ENCODE measurements at places on chromosomes 2 and 18. TPM values are rescaled to one million over a fixed set of nuclear protein-coding genes. Genes with fewer than 3 reads are reported as not detected.

The IL1A gene
- not detected for polyA plus RNA-seq

The ITGB6 gene
- polyA plus RNA-seq, result 0.32 TPM

The SRD5A2 gene
- not detected for polyA plus RNA-seq

The SCG2 gene
- 0.36 TPM for polyA plus RNA-seq

The MZT2B gene
- 287 TPM for polyA plus RNA-seq

The DPP4 gene
- polyA plus RNA-seq, result 0.52 TPM

The ANO7 gene
- polyA plus RNA-seq, result 1.1 TPM

The CKAP2L gene
- polyA plus RNA-seq, result not detected

The OTOS gene
- not detected for polyA plus RNA-seq

The LIPG gene
- 0.07 TPM for polyA plus RNA-seq

The NAPG gene
- polyA plus RNA-seq, result 17.6 TPM

The LMAN1 gene
- polyA plus RNA-seq, result 24.4 TPM

The ACKR3 gene
- polyA plus RNA-seq, result 22.5 TPM

The SPATA3 gene
- not detected for polyA plus RNA-seq

The GKN2 gene
- polyA plus RNA-seq, result not detected

The EFEMP1 gene
- 131 TPM for polyA plus RNA-seq

The TBR1 gene
- 0.02 TPM for polyA plus RNA-seq

The VWA3B gene
- polyA plus RNA-seq, result 0.23 TPM

The HDHD2 gene
- 23.0 TPM for polyA plus RNA-seq

The TRIM43B gene
- polyA plus RNA-seq, result not detected

The SGPP2 gene
- polyA plus RNA-seq, result 4.7 TPM

The SP5 gene
- not detected for polyA plus RNA-seq

The IGFBP5 gene
- 162 TPM for polyA plus RNA-seq

The BUB1 gene
- 0.38 TPM for polyA plus RNA-seq

The TMEM247 gene
- polyA plus RNA-seq, result not detected

The COL4A3 gene
- polyA plus RNA-seq, result 4.7 TPM

The PMAIP1 gene
- 0.18 TPM for polyA plus RNA-seq

The MERTK gene
- polyA plus RNA-seq, result 3.8 TPM

The REG3A gene
- polyA plus RNA-seq, result 0.41 TPM

The KDSR gene
- 21.8 TPM for polyA plus RNA-seq

The NUP35 gene
- polyA plus RNA-seq, result 7.4 TPM

The RGPD3 gene
- polyA plus RNA-seq, result 0.11 TPM

The CNNM3 gene
- 7.2 TPM for polyA plus RNA-seq

The ICOS gene
- 0.05 TPM for polyA plus RNA-seq

The NIF3L1 gene
- polyA plus RNA-seq, result 22.5 TPM

The ARHGAP15 gene
- 8.2 TPM for polyA plus RNA-seq

The UGT1A10 gene
- polyA plus RNA-seq, result not detected

The ATOH8 gene
- polyA plus RNA-seq, result 57.8 TPM

The LCT gene
- not detected for polyA plus RNA-seq

The ZNF236 gene
- 2.2 TPM for polyA plus RNA-seq

The TTC32 gene
- 8.1 TPM for polyA plus RNA-seq

The MARCHF4 gene
- not detected for polyA plus RNA-seq

The NCKAP5 gene
- polyA plus RNA-seq, result 3.8 TPM

All from right cardiac atrium (tissue), 5 donors.